ENCODE measurements at places on chromosomes 4 and X.

DNA sequence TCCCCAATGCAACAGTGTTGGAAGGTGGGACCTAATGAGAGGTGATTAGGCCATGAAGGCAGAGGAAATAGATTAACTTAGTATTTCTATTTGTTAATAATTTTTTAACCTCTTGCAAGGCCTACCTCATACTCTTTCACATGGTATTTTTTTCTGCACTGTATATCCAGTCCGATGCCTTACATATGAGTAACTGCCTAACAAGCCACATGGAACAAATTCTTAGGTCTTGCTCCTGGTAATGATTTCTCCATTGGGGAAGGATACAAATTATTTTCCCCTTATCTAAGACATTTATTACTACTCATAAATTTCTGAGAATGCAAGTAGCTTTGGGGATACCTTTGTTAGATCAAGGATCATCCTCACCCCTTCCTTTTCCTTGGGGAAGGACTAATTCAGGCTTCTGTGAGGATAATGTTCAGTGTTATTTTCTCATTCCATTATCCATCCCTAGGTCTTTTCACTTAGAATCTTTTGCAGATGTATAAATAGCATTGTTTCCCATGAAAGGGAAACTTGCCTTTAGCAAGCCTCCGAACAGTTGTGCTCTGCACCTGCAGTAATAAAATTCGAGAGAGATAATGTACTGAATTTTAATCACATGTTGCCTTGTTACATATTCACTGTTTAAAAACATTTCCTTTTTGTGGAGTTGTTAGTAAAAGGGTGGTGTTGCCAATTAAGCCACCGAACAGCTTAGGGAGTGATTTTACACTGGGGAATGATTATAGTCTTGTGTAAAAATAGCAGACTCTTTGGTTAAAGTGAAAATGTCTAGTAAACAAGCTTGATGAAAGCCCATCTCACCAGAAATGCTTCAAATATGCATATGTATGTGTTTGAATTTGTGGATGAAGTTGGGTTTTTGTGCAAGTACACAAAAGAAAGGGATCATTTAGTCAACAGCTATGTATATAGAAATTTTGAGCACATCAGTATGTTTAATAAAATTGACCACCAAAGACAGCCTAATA lies 89.9 kb downstream of the CFAP299 start:
- DNase-seq: no peak

DNA sequence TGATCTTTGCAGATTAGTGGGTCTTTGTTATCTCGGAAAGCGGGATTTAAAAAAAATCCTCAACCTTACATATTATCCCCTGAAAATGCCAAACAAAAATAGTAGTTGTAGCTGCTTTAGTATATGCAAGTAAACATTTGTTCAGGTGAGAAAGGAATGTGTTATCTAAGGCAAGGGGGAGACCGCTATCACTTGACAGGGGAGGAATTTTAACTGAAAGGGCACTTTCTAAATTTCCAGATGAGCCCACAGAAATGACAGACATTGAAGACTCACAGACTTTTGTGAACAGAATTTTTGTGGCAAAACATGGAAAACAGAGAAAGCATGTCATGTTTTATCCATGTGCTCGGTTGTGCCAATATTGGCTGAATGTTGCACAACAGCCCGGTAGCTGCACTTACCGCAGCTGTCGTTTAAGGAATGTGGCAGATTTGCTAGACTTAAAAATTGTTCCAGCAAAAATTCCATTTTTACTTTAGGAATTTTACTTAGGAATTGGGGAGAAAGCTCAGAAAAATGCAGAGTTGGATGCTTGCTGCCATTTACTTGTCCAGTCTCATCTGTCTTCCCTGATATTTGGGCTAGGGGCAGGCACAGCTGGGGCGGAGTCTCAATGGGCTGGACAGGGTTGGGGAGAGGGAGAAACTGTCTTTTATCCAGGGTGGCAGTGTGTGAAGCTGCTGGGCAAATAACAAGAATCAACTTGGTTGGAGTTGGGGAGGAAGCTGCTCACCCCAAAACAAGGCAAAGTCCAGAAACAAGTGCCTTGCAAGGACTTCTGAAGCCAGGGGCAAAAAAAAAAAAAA lies 94.6 kb upstream of the RPS6KA3 start:
- DNase-seq: no peak

GRCh38 chr4:101276661-101277060 lies 70.7 kb downstream of the PPP3CA start:
- no peak for DNase-seq

DNA sequence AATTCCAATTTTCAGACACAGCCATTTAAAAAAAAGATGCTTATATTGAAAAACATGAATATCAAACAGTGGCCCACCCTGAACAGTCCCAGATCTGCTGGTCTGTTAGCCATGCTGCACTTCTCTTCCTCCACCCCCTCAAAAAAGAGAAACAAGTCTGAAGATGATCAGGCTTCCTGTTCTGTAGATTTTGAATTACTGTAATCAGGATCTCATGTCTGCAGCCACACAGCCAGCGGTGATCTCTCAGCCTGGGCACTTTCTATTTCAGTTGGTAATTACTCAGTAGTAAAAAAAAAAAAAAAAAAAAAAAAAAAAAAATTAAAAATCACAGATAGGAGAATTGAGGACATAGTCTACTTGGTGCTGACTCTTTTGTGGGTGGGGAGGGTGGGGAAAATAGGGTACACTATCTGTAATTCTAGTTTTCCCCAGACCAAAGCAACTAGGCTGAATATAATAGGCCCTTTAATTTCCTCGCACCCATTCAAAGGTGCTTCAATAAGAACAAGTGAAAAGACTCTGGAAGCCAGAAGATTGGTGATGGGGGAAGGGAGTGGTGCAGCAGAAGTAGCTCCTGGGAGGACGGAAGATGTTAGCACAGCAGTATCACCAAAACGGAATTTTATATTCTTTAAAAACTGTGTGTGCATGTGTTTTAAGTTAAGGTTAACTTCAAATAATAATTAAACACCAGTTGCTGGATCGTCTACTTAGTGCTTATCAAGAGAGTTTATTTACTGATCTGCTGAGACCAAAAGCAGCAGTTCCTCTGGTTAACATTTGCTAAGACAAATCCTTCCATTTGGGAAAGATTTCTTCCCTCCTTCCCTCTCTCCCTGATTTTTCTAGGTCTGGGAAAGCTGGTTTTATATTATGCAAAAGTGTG lies 47.0 kb downstream of the SPRY1 start:
- DNase-seq: no peak

DNA sequence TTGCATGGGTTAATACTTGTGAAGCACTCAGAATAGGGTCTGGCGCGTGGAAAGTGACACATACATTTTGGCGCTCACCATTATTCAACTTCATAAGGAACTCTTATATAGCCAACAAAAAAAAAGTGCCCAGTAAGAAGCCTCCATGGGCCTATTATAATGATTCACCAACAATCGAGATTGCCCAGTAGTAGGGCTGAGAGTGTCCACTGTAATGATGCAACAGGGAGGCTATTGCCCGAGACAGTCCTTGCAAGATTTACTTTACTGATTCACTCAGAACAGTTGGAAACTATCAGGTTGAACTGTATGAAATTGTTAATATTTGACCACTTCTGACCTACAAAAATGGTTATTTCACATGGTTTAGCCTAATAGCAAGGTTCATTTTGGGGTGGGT lies 86.0 kb downstream of the PJA1 start:
- DNase-seq: no peak

GRCh38 chr4:23717528-23718248 lies 172.2 kb downstream of the PPARGC1A start:
- DNase-seq: no peak

DNA sequence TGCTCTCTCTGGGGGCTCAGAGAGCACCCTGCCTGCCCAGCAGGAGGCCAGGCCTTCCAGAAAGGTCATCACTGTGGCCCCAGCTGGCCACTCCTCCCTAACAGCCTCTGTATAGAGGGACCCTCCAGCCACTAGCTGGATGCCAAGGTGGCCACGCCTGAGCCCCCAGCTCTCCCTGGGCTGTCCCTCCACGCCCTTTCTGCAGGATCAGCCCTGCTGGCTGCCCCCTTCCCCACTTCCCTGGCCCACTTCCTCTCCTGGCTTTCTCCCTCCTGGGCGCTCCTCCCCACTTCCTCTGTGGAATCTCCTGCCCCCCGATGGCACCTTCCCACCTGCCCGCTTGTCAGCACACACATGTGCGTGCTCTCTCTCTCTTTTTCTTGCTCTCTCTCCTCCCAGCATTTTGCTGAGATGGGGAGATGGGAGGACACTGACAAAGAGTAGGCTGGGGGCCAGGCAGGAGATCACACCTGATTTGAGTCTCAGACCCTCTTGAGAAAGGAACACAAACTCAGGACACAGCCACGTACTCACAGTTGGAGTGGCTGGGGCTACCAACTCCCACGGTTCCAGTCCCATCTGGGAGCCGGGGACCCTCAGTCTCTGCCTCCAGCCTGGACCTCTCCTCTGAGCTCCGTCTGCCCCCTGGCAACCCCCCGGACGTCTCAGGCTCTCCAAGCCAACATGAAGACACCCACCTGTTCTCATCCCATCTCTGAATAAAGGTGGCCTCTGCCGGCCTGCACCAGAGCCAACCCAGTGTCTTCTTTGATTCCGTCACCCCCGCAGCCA lies 62.1 kb upstream of the AFAP1 start:
- no peak for DNase-seq

- no peak for DNase-seq
Observed at GRCh38 chrX:70052895-70053615, 3.3 kb upstream of the AWAT2 start.

DNA sequence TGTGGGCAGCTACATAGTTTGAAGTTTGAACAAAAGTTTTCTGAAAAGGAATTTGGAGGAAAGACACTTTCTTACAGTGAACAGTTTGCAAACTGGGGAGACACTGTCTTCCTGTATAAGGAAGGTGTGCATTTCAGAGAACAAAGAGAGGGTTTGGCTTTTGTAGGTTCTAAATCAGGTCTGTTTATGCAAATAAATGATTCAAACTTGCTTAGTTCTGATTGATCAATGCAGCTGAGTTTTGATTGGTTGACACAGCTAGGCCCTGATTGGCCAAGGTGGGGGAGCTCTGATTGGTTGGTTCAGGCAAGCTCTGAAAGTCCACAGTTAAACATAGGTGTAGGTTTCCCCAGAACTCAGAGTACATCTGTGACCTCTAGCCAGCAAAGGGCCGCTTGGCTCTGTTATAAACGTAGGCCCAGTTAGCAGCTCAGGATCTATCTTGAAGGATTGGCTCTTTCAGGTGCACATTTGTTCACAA lies 63.0 kb upstream of the ENPP6 start:
- peak; percentile 60 for DNase-seq

GRCh38 chr4:110034026-110034393 lies 121.3 kb downstream of the EGF start:
- DNase-seq: peak; percentile 5

- peak; percentile 0 for DNase-seq
Observed at GRCh38 chrX:83845397-83845796, 15.5 kb upstream of the CYLC1 start.

DNA sequence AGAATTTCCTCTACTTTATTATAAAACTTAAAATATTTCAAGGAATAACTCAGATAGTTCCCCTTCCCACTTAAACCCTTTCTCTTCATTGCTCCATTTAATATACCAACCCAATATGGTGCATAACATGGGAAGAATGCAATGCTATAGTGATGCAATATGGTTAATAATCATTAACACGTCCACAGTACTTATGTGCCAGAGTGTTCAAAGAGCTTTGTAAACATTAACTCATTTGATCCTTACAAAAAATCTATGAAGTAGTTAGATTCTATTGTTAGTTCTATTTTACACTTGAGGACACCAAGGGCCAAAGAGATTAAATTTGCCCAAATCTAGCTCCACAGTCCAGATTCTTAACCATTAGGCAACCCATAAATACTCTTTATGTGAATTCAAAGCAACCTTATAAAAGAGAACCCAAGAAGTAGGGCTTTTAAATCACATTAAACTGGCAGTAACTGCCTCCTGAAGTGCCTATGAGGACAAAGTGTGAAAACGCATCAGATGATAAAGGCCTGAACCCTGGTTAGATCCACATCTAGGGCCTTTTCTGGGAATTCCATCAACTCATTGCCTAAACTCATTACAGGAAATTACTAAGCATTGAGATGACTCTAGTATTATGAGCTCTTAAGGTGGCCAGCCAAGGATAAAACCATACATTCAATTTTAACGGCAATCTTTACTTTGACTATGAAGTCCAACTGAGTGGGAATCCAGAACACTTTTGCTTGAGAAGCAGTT lies 94.3 kb downstream of the AREG start:
- no peak for DNase-seq

- DNase-seq: no peak
Observed at GRCh38 chrX:106973433-106974149, 26.4 kb downstream of the MORC4 start.

DNA sequence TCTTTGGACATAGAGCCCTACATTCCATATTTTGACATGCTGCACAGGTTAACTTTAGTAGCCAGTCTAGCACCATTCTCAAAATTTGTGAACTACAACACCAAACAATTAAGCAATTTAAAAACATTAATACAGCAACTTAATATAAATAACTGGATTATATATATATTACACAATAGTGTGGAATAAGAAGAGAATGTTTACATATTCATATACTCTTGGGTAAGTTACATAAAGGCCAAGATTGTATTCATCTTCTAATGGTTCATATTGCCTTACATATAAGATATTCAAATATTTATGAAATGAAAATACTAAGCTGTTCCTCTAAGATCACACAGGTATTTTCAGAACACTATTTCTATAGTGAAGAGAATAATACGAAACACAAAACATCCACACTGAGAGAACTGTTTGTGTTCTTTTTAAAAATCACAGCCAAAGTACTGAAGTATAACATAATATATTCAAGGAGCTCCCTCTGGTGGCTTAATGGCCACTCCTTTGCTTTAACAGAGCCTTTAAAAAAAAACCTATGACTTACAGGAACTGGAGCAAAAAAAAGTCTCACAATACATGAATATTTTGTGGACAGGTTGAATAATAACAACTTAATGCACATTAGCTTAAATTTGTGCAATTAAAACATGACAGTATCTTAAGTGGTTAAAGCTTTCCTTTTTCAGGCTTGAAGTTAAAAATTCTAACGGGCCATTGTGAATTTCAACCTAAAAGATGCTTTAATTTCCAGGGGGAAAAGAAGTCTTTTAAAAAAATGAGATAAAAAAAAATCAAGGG lies 46.2 kb downstream of the NEK1 start:
- DNase-seq: peak; percentile 39

DNA sequence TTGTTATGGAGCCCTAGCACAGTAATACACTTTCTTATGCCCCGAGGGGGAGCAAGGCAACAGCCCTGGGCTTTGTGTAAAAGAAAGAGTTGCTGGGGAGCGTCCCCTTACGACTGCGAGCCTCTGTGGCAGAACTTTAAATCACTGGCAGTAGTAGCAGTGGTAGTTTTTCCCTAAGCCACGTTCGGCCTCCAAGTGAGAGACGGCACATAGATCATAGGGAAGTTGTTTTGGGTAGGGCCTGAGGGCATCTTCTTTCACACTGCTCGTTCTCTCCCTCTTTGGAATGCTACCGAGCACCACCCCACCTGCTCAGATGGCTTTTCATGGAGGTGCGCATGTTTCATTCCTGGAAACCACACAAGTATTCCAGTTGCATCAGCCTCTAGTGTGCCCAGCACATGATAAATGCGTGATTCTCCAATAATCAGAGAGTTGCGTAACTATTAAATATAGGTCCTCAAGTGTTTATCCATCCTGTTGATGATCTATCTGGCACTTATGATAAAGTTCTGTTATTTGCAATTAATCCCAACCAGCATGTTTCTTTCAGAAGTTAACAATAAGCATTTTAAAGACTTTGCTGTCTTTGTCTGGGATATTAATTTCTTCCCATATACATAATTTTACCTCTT lies 7.0 kb upstream of the SYNPO2 start:
- no peak for DNase-seq

- DNase-seq: no peak
Observed at GRCh38 chr4:176758731-176759130, 34.0 kb downstream of the VEGFC start.
